ENCODE measurements at places on chromosomes 6 and 20. TPM values are rescaled to one million over a fixed set of nuclear protein-coding genes. Genes with fewer than 3 reads are reported as not detected.

GRCh38 chr20:41956338-41957074 lies 338.3 kb upstream of the CHD6 start:
- no peak for DNase-seq

DNA sequence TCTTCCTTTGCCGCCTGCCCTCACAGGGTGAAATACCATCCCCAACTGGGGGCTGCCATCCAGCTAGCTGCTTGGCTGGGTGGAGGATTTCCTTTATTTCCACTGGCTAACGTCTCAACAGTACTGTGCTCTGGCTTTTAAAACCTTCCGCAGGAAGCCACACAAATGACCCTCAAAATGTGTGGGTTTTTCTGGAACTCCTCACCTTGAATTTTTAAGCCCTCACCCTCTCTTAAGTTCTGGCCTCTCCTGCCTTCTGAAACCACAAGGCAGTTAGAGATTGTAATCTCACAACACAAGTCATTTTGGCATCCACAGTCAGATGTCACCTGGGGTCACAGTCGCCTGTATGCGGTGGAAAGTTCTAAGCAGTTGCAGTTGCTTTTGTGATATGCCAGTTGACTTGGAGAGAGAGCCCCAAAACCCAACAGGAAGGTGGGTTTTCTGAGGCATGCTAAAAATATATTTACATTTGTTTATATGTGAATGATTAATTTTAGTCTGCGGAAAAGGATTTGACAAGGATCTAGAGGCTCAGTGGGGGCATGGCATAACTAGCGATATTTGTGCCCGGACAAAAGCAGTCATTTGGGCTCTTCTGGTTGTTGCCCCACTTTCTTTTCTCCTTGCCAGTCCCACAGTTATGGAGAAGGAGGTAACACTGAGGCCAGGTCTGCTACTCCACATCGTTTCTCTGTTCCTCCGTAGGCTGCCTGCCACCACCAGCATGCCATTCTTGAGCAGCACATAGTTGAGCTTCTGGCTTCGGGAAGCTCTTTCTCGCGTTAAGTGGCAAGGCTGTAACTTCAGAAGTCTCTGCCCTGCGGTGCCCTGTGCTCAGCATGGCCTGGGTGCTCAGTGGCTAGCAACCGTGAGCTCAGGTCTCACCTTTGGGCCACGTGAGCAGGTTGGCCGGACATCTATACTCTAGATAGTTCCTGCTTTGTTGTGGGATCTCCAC lies 335.3 kb downstream of the CD83 start:
- DNase-seq = no peak

DNA sequence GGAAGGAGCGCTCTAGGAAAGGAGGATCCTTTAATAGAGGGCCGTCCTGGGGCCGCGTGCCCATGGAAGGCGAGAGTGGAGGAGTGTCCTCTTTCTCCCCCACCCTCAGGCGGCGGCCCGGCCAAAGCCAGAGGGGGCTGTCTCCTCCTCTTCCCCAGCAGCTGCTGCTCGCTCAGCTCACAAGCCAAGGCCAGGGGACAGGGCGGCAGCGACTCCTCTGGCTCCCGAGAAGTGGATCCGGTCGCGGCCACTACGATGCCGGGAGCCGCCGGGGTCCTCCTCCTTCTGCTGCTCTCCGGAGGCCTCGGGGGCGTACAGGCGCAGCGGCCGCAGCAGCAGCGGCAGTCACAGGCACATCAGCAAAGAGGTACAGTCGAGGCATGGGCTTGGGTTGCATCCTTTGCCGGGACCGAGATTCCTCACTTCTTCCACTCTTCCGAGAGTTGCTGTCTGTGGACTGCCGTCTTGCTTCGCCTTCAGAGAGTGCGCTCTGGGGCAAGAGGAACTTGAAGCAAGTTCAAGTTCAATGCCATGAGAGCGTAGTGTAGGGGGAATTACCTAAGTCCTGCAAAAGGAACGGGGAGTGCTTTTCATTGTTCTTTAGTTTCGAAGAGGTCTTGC lies at the start of gene LAMA2:
Gene LAMA2, plus strand, starts transcription at position 148 of the 621 bp plus-strand sequence. Its CDS starts 108 bp downstream, at position 256.
- DNase-seq = peak; percentile 64

DNA sequence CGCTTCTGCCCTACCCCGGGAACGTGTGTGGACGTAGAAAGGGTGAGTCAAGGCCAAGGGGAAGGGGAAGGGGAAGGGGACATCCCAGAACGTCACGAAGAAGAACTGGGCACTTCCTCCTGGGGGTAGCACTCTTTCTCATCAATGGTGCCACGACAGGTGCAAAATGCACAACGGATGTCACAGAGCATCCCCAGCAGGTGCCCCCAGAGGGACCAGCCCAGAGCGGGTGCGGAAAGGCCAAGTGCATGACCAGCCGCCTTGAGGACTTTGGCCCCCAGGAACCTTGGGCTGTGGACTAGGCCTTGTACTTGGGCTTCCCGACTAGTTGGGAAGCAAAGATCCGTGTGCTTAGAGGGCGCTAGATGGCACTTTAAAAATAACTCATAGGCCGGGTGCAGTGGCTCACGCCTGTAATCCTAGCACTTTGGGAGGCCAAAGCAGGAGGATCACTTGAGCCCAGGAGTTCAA lies 12.1 kb upstream of the SRC start:
- DNase-seq = no peak

- DNase-seq = no peak
Measured at GRCh38 chr6:14721103-14721758, 524.6 kb upstream of the JARID2 start.

DNA sequence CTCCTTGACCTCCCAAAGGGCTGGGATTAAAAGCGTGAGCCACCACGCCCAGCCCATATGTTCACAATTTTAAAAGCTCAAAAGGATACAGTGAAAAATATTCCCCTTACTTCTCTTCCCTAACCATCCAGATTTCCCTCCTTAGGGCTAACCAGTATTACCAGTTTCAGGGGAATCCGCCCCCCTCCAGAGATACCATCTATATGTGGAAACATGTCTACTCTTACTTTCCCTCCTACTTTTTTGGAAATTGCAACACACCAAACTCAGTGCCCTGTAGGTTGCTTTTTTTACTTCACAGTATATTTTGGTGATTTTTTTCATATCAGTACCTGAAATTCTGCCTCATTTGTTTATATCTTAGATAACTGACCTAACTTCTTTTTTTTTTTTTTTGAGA lies 6.9 kb upstream of the RPL10A start:
- DNase-seq = no peak

- DNase-seq = no peak
Measured at GRCh38 chr20:24981282-24981681, 11.3 kb downstream of the APMAP start.

GRCh38 chr20:5665417-5665816 lies 84.8 kb upstream of the SHLD1 start:
- no peak for DNase-seq

GRCh38 chr6:71287038-71287437 lies 1.6 kb upstream of the OGFRL1 start:
- no peak for DNase-seq

Gene ARFGEF3
- under 0.01 TPM for total RNA-seq

Gene POFUT1
- total RNA-seq = 40.9 TPM

Gene PKIB
- total RNA-seq = 3.5 TPM

Gene PI3
- not detected for total RNA-seq

Gene APOM
- total RNA-seq = 1.2 TPM

Data from osteoblast (primary cell).